Kidney epithelial cell (primary cell): ENCODE measurements at places on chromosomes 7 and 10. TPM values are rescaled to one million over a fixed set of nuclear protein-coding genes. Genes with fewer than 3 reads are reported as not detected.
A peak's percentile ranks its signal among the peaks of the same experiment; 100 is the strongest.

DNA sequence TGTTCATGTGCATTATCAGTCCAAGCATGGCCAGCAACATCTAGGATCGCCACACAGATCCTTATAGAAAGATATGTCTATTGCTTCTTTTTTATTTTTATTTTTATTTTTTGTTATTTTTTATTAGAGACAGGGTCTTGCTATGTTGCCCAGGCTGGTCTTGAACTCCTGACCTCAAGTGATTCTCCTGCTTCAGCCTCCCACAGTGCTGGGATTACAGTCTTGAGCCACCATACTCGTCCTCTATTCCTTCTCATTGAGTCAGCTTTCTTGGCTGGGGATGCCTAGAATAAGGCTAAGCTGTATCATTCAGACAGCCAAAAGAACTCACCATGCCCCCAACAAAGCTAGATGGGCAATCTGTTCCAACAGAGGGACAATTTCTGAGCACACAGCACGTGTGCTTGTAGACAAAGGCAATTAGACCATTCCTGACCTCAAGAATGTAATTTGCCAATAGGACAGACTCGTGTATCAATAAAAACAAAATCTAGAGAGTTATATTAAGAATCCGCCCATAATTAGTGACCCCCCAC lies 264.0 kb upstream of the NEBL start:
- no peak for DNase-seq

DNA sequence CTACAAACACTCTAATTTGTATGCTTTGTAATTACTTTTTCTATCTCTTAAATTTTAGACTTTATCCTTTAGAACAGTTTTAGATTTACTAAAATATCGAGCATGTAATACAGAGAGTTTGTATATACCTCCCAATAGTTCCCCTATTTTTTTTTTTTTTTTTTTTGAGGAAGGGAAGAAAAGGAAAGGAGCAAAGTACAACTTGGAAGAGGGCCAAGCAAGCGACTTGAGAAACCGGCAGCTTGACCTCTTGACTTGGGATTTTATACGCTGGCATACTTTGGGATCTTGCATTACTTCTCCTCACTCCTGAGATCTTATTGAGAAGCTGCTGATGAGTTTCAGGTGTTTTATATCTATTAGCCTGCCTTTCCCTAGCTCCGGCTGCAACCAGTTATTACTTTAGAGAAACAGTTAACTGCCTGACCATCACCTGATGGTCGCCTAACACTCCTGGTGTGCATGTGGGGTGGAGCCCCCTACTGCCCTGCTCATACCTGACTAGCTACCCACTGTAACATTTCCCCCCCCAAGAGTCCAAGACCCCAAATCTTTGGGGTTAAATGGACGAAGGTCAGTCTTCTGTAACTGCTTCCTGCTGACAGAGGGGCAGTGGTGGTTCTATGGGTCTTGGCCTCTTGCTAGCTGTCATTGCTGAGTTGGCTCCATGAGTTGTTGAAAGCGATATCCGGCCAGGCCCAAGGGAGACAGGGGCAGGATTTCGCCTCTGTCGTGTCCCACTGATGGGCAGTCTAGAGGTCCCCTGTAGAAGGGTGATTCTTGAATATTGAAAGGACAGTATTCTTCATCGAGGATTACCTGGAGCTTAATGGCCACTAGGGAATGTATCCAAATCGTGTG lies 28.5 kb downstream of the MKLN1 start:
- DNase-seq = no peak

GRCh38 chr7:21526007-21526406 lies 16.8 kb upstream of the DNAH11 start:
- no peak for DNase-seq

DNA sequence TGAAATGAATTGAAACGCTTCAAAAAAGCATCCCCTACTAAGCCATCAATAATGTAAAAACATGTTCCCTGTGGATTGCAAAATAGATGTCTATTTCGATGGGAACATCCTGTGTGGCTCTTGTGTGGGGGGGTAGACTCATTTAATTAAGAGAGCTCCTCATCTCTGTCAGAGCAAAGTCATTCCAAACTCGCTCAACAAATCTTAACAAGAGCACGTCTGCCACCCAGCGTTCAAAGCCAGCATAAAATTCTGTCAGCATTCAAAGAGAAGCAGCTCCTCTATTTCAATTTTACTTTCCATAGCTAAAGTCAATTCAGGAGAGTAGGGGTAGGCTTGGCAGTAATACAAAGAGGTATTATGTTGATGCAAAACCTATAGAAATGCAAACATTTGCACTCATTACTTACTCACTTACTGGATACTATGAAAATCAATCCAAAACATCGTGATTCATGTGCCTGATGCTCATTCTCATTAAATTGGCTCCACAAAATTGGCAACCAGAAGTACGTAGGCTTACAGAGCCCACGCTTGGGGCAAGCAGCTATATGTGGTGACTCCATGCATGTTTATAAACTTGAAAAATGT lies 114.9 kb downstream of the IPMK start:
- DNase-seq = no peak

DNA sequence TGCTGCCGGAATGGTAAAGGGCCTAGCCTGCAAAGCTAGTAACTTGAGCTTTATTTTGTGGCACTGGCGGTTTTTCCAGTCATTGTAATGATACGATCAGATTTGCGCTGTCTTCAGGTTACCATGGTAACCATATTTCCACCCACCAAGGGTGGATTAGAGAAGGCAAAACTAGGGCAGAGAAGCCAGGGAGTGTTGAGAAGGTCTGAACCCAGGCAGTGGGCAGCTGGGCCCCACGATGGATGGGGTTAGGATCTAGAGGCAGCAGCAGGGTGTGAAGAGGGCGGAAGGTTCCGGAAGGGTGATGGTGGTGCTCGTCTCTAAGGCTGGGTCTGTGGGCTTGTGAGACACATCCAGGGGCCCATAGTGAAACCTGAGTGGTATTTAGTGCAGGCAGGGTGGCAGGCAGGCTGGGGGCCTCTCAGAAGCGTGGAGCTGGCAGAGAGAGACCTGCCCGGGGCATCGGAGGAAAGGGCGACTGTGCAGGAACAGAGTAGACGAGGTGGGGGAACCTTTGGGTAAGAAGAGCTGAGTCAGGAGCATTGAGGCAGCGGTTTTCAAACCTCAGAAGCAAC lies 87.9 kb upstream of the GTF2I start:
- no peak for DNase-seq

GRCh38 chr7:27113991-27114769 lies 11.7 kb upstream of the HOXA2 start:
- no peak for DNase-seq

DNA sequence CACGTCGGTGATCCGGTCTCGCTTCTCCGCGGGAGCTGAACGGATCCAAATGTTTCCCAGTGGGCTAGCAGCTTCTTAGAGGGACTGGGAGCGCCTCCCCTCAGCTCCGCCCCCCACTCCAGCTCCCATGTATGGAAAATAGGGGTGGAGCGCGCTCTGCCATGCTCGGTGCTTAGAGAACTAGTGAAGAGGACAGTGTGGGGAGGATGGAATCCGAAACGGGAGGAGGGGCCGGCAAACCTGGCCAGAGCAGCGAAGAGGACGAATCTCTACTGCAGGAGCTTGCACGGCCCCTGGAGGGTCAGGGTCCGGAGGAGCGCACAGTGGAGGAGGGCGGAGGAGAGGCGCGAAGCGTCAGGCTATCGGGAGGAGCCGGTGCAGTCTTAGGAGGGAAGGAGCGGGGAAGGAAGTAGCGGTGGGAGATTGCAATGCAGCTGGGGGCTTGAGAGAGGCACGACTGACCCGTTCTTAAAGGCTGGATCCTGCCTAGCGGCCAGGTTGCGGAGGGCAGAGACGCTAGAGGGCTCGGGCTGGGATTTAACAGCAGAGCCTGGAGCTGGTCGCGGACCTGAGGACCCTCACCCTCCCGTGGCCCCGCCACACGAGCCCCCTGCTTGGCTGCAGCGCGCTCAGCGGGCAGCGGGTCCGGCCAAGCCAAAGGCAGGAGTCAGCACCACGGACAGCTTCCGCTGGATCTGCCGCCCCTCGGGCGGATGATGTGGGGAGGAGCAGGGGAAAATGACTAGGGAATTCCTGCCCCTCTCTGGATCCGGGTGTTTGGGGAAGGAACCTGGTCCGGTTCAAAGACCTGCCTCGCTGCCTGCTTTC lies at the start of gene PRLHR:
TSS of gene PRLHR (minus strand) at position 51 of the 828 bp plus-strand sequence. CDS start 404 bp downstream, outside the sequence.
- DNase-seq = no peak

GRCh38 chr7:116834815-116835504 lies 27.4 kb upstream of the CAPZA2 start:
- peak; percentile 10 for DNase-seq

- DNase-seq = no peak
Measured at GRCh38 chr7:95980167-95980566, 207.8 kb downstream of the DYNC1I1 start.

DNA sequence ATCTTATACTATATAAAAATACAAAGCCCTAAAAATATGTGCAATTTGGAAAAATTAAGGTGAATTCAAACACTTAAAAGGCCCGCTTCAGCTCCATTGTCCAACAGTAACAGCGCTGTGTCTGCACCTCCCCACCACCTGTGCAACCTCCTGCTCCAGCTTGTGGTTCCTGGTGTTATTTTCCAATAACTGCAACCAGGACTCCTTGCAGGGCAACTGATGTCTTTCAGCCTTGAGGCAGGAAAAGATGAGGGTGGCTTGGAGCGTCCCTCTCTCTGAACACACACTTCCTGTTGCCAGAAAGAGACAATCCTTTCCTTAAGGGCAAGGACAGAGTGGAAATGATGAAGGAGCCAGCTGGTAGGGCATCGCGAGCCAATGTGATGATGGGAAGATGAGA lies 336.0 kb downstream of the GLRX3 start:
- no peak for DNase-seq

GRCh38 chr10:34134602-34135001 lies 680.5 kb downstream of the PARD3 start:
- DNase-seq = no peak

The MICALL2 gene
- 13.5 and 14.7 TPM in 2 replicates for total RNA-seq

The FBH1 gene
- total RNA-seq = 54.9 and 65.8 TPM in 2 replicates

The TRIM74 gene
- 0.33 TPM in 1 of 2 replicates, not detected in the other for total RNA-seq

The ERVW-1 gene
- total RNA-seq = not detected in 2 replicates

The MUC12 gene
- total RNA-seq = 2.9 and 4.2 TPM in 2 replicates

The MKLN1 gene
- 18.8 and 20.1 TPM in 2 replicates for total RNA-seq
